NCI-H2029 (cell line): ENCODE measurements at places on chromosomes 5 and 9.

GRCh38 chr5:119022017-119022745 is 33.8 kb upstream of the DTWD2 start:
- no peak for DNase-seq

- DNase-seq, result no peak
Measured at GRCh38 chr5:177070536-177071191, 16.1 kb upstream of the FGFR4 start.

DNA sequence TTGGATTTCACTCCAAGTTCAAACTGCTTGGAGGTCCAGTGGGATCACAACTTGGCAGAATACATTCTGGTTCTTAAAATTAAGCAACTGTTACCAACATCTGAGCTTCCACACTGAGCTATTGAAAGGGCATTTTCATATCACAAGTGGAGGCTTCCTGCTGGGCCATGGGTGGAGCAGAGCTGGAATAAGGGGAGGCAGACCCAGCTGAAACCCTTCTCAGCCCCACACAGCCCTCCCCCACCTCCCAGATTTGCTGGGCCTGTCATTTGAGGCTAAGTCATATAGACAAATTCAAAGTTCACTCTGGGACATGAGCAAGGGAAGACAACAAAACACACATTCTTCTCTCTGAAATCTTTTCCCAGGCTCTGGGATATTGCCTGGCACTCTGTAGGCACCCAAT is 79.9 kb downstream of the ACTL7B start:
- DNase-seq, result no peak

GRCh38 chr9:27565696-27566095 is 7.6 kb downstream of the C9orf72 start:
- DNase-seq, result no peak
